Activated gamma-delta T cell treated with anti-CD3 and anti-CD28 coated beads, Interleukin-2, amount 50 U/mL, for 16 hours (primary cell): ENCODE measurements at places on chromosomes 2 and 18.

DNA sequence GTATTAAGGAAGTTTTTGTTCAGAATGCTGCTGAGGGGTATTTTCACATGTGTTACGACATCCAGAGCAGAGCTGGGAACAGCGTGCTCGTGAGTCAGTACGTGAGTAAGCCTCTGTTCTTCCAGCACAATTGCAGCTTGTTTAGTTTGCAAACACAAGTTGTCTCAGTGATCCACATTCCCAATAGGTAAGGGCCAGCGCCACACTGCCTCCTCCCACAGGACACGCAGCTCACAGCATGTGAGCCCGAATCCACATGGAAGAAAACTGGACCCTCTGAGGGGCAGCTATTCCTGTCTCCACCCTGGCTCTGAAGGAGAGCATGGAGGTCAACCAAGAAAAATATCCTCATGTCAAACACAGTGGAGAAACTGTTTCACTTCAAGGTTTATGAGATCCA is 173.9 kb upstream of the PID1 start:
- DNase-seq, result no peak

DNA sequence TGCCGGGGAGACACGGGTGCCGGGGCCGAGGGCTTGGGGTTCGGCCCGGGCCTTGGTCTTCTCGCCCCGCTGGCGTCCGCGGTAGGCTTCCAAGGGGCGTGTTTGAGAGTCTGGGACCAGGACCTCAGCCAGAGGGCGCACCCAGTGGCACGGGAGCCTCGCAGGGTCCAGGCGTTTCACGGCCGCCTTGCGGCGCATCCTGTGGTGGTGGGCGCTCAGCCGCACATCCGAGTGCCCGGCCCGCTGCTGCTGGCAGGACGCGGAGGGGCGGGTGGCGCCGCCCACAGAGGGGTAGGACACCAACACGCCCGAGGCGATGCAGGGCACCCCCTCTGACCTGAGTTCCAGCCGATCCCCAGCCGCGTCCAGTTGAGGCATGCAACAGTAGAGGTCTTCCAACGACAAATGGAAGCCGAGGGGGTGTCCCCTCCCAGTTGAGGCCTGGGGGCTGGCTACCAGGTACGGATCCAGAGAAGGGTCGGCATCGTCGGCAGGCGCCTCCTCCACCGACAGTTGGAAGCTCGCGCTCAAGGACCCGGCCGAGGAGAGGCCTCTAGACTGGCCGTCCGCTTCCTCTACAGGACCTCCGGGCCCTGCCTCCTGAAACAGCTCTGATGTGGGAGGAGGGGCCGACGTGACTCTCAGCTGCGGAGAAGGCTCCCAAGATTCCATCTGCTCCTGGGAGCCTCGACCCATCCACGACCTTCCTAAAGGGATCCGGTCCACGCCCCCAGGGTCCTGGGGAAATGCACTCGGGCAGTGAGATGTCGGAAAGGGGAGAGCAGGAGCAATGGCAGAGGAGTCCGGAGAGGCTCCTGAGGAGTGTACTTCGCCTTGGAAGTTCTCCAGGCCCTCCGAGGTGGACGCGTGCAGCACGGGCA is 6.3 kb downstream of the C2orf81 start:
- DNase-seq, result no peak

DNA sequence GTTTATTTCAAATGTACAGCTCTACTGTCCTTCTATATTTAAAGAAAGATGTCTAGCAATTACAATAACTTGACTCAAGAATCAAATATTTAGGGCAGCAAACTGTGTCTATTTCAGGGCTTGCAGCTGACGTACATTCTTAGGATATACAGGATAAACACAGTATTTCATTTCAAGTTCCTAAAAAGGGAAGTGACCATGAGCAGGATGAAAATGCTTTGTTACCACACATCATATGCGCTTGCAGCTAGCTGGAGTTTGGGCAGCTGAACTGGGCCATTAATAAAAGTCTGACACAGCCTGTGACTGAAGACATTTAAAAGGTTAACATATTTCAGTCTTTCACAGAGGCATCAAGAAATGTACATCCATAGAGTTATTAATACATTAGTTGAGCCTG is 264.6 kb upstream of the TRIB2 start:
- DNase-seq, result no peak

DNA sequence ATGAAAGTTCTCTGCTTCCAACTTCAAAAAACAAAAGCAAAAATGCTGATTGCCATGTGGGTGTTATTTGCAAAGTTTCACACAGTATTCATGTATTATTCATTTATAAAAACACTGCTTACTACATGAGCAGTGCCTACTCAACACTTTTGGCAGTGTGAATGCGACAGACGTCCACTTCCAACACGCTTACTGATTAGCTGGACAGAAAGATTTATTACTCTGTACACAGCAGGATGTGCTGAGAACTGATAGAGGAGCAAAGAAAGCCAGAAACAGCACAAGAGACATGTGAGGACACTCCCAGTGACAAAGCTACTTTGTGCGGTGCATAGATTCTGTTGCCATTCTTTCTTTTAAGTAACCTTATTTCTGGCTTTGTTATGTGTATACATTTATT is 258.8 kb downstream of the DLGAP1 start:
- no peak for DNase-seq
